ENCODE measurements at places on chromosomes 6 and 20.

DNA sequence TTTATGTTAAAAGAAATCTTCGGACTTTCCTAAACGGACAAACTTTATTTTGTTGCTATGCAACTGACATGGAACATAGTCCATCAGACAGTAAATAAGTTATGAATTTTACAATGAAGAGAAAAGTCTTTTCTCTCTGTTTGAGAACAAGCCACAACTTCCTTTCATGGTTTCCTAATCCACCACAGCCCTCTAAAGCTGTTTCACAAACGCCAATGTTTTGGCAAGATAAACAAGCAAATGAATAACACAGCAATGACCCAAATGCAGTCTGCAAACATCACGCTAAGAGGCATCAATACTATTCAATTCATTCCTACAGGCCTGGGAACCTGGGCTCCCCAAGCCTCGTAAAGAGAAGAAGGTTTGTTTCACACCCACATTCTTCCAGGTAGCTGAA is 60.4 kb downstream of the HAO1 start:
- no peak for DNase-seq

- no peak for DNase-seq
These were observed 2.2 kb upstream of the PTPRA start for GRCh38 chr20:2871111-2871465.

DNA sequence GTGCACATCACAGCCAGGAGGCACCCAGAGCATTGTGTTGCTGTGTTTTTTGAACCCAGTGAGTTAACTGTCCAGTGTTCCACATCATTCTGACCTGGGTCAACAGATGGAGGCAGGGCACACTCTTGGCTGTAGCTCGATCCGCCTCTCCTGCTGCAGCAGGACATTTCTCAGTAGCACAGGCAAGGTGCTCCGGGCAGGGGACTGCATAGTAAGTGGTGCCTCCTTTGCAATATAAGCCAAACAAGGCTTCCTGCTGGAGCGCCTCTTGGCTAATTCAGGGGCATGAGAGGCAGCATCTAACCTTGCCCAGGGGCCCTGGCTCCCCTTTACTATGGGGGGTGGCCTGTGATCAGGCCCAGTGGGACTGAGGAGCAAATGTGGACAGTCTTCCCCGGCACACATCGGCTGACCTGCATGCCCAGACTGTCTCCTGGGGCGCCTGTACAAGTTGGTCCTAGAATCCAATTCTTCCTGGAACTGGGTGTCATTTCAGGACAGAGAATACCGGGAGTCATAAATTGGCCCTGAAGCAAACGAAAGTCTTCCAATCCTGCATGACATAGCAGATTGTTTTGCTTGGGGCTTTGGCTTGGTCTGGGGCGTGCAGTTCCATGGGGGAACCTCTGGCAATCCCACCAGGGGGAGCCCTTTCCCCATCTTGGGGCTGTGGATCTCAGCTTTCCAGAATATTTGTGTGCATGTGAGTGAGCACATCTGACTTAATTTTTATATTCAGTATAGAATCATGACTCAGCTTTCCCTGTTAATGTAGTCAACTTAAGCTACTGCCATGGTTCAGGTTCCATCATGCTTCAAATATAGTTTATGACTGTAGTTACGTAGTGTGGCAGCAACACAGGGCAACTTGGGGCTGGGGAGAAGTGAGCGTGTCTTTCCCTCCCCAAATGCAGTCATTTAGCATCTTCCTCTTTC is 56.0 kb upstream of the DDR1 start:
- DNase-seq = peak; percentile 81

DNA sequence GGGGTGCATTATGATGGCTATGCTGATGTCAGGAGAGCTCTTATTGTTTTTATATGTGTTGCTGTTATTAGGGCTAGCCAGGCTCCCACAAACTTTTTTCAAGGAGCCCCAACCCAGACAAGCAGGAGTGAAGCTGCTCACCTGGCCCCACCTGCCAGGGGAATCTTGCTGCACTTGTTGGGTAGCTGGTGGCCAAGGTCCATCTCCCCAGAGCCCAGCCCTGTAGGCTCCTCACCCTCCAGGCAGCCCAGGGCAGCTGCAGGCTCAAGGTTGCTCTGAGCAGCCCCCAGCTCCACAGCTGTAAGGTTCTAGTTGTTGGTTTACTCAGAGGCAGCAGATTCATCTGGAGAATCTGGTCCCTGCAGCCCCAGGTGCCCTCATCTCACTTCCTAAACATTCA is 46.8 kb upstream of the SIRPA start:
- DNase-seq = no peak

DNA sequence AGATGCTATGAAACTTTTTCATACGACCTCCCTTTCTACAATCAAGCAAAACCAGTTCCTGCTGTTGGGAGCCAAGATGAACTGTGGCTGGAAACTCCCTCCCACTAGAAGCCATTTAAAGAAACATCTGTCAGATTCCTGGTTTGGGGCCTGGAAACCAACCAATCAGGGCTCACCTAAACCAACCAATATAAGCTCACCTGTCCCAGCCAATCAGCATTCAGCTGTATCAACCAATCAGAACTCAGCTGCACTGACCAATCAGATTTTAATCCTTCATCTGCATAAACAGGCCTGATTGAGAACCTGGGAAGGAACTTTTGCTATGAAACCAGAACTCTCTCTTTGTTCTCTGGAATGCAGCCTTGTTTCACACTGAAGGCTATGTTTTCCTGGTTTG is 42.4 kb downstream of the SNX14 start:
- DNase-seq = no peak

DNA sequence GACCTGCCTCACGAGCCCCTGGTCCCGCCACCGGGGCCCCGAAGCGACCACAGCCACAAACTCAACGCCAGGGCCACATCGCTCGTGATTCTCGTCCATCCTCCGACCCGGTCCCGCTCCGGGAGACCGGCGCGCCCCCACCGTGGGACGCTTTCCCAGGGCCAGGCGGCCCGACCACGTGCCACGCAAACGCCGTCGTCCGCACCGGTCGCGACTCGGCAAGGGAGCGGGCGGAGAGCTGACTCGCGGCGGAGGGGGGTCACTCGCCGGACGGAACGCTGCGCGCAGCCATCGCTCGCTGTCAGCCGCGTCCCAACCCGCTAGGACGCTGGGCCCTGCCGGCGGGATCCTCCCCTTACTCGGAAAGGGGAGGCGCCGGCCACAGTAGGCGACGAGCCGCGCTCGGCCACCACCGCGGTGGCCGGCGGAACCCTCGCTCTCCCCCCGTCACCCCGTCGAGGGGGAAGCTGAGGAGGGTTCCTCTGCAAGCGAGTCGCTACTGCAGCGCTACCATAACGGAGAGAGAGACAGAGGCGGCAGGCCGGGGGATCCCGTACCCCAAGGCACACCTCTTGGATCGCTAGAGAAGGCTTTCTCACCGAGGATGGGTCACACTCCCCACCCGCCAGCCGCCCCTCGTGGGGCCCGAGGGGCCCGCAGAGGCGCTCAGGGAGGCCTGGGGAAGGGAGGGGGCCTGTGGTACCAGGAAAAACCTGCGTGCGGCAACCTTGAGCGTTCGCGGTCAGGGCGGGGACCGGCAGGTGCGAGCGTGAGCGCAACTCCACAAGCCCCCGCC is 511.8 kb upstream of the ZNF337 start:
- no peak for DNase-seq

DNA sequence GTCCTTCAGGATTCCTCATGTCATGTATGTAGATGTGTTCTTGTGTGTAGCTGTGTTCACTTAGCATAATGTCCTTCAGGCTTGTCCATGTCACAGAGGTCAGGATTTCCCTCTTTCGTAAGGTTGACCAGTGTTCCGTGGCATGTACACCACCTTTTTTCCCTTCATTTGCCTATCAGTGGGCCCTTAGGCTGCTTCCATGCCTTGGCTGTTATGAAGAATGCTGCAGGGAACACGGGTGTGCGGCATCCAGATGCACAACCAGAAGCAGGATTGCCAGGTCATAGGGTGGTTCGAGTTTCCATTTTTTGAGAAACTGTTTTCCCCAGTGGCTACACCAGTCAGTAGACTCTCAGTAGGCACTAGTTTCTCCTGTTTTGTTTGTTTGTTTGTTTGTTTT is 29.2 kb downstream of the SYNDIG1 start:
- DNase-seq = no peak

- DNase-seq = no peak
These were observed 87.0 kb downstream of the OR2B2 start for GRCh38 chr6:27825025-27825793.

- DNase-seq = no peak
These were observed 376.9 kb downstream of the PHF3 start for GRCh38 chr6:64012351-64013001.

DNA sequence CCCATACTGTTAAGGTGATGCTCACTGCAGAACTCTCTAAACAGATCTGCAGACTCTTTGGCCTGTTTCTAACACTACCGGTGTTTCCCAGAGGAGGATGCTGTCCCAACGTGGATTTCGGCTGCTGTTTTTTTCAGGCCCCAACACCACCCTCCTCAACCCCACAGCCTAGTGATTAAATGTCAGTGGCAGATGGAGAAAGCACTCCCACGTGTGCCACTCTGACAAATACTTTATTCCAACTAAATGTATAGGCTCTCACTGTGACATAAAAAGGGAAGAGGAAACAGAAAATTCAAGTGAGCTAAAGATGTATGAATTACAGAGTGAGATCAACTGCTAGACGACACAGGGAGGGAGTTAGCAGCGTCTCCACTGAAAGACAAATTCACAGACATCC is 3.6 kb downstream of the TBC1D20 start:
- DNase-seq = no peak

DNA sequence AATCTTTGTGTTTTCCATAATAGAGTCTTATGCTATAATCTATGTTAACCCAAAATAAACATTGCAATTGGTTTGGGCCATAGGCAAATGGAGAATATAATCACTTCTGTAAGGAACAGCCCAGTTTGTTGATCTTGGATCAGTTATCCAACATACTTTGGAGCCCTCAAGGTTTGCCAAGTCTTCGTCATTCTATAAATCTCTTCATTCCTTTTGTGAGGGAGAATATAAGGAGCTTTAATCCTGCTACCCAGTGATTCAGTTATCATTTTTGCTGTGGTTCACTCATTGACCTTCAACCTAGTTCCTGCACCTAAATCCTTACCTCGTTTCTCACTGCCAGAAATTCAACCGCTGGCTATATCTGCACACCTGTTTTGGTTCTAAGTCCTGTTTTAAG is 500.3 kb upstream of the PTCHD4 start:
- no peak for DNase-seq

GRCh38 chr20:48202334-48203113 is 417.2 kb upstream of the SULF2 start:
- no peak for DNase-seq

DNA sequence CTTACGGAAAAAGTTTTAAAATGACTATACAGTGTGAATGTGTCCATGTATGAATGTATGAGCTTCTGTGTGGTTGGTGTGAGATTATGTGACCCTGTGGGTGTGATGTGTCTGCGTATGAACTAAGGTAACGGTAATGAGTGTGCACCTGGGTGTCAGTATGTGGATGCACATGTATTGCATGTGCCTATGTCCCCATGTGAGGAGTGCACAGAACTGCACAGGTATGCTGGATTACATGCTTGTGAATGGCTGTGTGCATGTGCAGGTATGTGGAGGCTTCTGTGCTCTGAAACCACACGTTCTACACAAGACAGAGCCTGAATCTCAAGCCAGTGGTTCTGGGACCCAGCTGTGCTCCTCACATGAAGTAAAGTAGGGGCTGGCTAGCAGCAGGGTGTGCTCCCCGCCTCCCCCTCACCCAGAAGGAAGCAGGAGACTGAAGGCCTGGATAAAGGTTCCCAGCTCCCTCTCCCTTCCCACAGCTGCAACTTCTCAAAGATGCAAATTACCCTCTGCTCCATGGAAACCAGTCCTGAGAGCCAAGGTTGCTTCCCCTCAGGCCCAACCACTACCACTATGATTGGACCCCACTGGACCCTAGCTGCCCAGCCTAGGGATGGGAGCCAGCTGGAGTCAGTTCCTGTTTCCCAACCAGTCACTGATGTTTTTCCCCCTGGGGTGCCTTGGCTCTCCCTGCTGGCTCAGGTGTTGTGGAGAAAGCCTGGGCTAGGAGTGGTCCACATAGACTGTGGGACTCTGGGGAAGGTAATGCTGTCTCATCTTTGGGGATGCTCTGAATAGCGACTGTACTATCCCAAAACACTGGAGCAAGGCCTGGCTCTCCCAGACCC is 24.8 kb upstream of the SPDEF start:
- DNase-seq = no peak

DNA sequence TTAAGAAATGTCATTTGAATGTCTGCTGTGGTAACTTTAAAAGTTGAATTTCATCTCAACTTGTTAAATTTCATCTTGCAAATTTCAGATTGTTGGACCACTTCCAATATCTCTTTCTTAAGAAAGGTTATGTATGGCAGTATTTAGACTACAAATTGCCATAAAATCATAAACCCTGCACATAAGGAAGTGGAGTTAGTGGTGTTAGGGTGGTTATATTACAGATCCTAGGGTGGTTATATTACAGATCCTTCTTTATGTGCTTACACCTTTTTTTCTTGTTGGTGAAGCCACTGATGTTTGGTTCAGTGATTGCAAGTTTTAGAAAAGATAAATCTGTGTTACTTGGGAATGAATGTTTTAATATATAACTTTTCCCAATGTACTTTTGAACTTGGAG is 9.0 kb downstream of the DSE start:
- no peak for DNase-seq

DNA sequence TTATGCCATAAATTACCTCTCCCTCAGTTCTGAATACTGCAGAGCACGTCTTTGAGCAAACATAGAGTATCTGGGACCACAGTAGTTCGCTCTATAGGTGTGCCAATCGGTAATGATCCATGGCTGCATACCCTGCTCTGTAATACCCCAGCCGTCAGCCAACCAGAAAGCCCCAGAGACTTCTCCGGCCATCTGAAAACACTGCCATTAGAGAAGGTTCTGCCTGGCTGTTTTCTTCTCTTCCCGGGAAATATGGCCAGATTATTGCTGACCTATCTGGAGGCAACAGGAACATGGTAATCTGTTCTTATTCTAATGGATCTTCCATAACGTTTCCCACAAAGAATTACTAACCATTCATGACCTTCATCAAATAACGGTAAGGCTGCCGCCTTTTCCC is 139.9 kb downstream of the RPS12 start:
- DNase-seq = no peak

- no peak for DNase-seq
These were observed 421.0 kb downstream of the TENT5A start for GRCh38 chr6:81331526-81331925.

DNA sequence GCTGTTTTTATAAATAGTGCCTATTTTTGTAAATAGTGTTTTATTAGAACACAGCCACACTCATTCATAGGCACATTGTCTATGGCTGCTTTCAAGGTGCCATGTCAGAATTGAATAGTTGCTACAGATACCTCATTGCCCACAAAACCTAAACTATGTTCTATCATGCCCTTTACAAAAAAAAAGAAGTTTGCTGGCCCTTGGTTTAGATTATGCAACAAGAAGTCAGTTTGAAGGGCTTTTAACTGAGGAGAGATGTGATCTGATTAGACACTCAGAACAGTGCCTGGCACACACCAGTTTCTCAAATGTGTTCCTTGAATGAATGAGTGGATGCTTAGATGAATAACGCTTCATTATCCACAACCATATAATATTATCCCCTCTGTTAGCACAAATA is 366.1 kb downstream of the MAFB start:
- DNase-seq = no peak

DNA sequence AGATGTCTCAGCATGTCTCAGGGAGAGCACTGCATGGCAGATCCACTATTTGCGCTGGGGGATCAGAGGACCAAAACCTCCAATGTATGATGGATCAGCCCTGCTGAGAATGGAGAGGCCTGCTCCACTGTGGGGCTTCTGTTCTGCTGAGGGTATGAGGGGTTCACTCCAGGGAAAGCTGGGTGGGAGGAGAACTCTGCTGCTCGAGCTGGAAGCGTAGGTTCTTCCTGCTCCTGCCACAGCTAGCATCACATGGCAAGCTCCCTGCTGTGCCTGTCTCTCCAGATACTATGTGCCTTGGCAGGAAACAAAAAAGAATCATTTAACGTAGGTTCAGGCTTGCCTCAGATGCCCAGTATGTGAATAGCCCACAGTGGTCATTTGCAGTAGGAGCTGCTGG is 105.8 kb downstream of the EPM2A start:
- no peak for DNase-seq

Data from stimulated activated CD8-positive, alpha-beta memory T cell treated with anti-CD3 and anti-CD28 coated beads, Interleukin-15, amount 100 ng/mL, for 1 hour (primary cell).